ENCODE measurements at places on chromosomes 16 and 17. TPM values are rescaled to one million over a fixed set of nuclear protein-coding genes. Genes with fewer than 3 reads are reported as not detected.

The SLC52A1 gene
- 0.11 TPM for polyA plus RNA-seq

The LITAF gene
- polyA plus RNA-seq, result 58.9 TPM

The SOST gene
- polyA plus RNA-seq, result not detected

- DNase-seq, result no peak
Measured at GRCh38 chr16:2490190-2491105, 15.5 kb downstream of the TBC1D24 start.

GRCh38 chr17:41457676-41458075 lies 9.5 kb downstream of the KRT32 start:
- DNase-seq, result no peak

DNA sequence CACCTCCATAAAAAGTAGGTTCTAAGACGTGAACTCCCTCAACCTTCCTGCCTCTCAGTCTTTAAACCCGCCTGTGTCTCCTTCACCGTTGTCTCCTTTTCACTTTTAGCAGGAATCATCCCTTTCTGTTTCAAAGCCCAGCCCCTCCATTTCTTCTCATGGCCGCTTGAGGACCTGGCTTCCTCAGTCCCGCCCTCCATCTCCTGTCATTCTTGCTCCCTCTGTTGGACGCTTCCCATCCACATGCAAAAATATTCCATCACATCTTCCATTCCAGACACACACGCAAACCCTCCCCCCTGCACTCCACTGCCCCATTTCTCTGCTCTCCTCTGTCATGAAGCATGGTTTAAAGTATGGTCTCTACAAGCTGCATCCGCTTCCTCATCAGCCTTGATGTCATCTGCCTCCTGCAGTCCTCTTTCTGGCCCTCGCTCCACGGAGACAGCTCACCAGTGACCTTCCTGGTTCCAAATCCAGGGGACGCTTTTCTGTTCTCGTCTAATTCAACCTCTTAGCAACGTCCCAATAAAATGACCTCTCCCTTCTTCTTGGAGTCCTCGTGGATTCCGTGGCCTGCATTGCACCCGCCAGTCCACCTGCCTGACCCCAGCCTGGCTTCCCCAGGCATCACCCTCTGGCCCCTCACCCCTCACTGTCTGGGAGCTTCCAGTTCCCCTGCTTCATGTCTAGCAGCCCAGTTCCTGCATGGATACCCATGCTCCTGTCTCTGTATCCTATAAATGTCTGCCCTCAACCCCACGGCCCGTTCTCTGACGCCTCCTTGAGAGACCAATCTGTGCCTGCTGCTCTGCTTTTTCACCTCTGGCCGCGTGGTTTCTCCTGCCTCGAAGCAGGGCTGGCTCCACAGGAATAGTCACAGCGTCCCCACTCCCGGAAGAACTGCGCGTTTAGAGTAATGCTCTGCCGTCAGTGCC lies 26.2 kb downstream of the ANKRD40 start:
- peak; percentile 54 for DNase-seq

DNA sequence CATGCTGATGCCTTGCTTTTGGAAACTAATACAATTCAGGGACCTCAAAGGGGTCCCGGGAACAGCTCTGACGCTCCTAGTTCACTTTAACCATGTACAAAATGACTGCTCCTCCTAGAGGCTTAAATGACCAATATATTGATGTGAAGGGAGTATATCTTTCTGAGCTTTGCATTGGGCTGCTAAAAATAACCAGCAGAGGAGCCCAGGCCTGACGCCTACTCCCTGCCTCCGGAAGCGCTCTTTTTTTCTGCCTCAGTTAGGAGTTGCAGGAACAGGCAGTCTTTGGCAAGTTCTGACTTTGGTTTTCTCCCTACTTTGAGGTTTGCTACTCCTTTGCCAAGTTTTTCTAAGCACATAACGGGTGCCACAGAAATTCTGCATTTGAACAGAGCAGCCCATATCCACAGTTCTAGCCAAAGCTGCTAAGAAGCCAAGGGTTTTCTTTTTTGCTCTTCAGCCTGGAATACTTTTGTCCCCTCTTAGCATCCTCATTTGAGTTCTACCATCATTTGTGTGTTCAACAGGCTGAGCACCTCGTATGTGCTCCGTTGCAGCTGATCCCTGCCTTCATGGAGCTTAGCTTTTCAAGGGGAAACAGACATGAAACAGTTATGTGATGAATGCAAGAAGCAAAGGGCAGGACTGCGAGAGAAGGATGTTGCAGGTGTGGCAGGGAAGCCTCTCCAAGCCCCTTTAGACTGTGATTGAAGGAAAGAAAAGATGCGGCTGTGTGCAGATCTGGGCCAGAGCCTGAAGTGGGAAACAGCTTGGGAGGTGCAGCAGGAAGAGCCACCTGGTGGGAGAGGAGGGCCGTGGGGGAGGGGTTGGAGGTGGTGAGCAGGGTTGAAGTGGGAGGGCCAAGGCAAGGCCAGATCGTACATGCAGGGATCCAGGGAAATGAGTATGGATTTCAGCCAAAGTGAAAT lies 2.8 kb upstream of the NAGPA start:
- peak; percentile 35 for DNase-seq

DNA sequence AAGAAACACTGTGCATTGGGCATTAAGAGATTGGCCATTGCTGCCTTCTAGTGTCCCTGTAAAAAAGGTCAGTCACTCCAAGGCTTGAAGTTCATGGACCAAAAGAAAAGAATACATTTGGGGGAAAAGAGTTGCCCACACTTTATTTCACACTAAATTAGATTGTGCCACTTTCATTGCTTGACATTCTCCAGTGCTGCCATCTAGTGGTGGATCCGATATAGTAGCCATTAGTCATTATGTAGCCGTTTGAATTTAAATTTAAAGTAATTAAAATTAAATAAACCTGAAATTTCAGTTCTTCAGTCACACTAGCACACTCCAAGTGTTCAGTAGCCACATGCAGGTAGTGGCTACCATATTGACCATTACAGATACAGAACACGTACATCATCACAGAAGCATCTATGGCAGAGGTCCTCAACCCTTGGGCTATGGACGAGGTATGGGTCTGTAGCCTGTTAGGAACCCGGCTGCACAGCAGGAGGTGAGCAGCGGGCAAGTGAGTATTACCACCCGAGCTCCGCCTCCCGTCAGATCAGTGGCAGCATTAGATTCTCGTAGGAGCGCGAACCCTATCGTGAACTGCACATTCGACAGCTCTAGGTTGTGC lies 21.9 kb upstream of the CDH5 start:
- DNase-seq, result peak; percentile 19
